ENCODE measurements at places on chromosomes 12 and 14.
A peak's percentile ranks its signal among the peaks of the same experiment; 100 is the strongest.

GRCh38 chr12:46546634-46547273 lies 174.2 kb upstream of the SLC38A2 start:
- DNase-seq: no peak

- DNase-seq: no peak
These were observed 128.4 kb downstream of the NTF3 start for GRCh38 chr12:5560265-5560664.

DNA sequence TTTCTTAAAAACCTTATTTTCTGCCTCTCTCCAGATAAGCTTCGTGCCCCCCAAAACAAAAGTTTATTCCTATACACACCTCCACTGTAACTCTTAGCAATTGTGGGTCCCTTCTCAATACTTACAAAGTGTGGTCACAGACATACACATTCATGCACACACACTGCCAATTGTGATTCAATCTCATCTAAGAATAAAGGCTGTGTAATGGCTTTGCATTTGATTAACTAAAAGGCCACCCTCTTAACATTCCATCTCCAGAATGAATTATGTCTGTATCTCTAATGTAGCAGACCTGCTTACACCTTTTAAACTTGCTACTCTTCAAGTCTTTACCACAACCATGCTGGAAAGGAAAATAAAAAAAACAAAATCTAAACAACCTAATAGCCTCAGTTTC lies 49.5 kb downstream of the MYF5 start:
- no peak for DNase-seq

DNA sequence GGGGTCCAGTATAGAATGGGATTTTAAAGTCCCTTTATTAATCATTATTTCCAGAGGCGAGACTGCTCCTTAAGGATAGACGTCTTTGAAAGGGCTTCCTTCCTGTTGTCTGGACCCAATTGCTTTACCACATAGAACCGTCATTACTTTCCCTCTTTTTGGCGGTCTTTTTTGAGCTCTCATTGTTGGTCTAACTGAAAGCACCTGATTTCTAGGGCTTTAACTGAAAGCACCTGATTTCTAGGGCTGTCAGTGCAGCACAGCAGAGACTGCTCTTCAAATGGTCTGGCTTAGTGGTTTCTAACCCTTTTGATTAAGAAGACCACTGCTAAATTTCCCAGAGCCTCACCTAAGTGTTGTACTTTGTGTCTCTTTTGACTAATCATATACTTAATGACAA lies 95.8 kb downstream of the PRKCH start:
- no peak for DNase-seq

DNA sequence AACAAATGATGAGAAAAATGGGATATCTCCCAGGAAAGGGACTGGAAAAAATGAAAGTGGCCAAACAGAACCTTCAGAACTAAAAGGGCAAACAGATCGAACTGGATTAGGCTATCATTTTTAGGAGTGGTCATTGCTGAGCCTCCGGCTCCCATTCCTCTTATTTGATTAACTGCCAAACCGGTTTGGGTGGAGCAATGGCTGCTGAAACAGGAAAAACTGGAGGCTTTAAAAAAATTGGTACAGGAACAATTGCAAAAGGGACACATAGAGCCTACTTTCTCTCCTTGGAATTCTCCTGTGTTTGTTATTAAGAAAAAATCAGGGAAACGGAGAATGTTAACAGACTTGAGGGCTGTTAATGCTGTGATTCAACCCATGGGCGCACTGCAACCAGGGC lies 49.7 kb downstream of the TNFAIP2 start:
- no peak for DNase-seq

DNA sequence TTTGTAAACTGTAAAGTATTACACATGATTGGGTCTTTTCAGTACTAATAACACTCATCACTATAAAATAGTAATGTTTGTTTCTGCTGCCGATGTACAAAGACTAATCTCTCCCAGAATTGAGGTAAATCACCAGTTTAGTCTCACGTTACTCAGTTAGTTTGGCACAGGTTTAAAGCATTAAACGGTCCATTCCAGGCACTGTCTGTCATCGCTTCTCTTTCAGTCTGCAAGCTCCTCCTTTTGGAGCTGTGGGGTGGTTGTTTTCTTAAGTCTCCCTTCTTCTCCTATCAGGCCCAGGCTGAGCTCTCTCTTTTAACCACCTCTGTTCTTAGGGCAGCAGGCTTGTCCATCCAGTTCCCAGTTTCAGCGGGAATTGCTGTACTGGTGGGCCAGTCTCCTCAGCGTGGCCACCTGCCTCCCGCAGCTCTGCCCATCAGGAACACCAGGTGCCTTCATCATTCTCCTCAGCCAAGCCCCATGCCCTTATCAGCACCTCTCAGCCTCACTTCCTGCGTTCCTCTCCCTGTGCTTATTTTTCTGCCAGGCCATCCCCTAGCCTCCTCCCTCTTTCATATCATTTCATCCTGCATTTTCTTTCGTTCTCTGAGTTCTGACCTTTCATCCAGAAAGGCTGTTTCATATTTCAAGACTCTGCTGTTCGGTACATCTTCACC lies 149.0 kb downstream of the TGFB3 start:
- no peak for DNase-seq

DNA sequence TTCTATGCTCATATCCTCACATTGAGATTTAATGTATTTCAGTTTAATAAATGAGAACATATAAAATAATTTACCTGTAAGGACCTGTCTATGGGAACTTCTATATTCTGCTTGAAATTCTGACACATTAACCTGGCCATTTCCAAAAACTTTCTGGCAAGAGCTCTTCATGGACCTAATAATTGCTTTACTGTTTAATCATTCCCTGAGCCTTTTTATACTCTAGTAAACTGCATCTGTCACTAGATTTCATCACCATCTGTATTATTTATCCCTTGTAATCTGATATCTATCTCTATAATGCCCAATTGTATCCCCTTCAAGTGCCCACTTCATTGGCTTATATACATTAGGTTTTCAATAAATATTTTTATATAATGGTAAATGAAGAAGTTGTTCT lies 327.7 kb downstream of the RAD51B start:
- no peak for DNase-seq

- no peak for DNase-seq
These were observed 8.5 kb upstream of the SERPINA5 start for GRCh38 chr14:94572637-94573303.

GRCh38 chr12:68139001-68139400 lies 20.5 kb downstream of the IFNG start:
- DNase-seq: no peak

DNA sequence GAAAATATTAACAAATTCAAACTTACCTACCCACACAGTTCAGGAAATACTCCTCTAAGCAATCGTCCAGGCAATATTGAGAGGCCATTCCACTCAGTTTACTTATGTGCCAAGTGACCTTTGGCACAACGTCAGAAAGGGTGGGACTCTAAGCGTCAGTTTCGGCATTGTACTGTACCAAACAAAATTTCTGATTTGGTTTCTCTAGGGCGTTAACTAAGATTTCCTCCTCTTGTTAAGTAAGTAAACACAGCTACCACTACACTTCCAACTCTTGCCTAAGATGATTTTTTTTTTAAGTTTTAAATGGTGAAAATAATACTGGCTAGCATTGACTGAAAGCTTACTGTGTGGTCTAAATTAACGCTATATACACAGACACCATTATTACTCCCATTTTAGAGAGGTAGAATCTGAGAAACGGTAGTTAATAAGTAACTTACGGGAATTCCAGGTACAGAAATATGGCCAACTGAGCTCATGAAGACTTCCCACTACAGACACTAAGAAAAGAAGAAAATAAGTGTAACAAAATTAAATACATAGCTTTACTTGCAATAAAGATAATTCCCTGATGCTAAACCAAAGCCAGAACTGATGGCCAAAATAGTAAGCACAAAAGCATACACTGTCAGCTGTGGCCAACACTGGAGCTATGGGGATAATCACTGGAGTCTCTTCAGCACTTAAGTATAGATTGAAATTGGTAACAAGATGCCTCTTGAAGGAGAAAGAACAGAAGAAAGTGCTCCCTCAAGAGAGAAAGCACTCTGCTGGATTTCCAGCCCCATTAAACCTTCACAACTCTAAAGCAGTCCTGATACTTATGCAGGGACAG lies 76.1 kb downstream of the EPS8 start:
- DNase-seq: no peak

- peak; percentile 6 for DNase-seq
These were observed 960 bp upstream of the LRFN5 start for GRCh38 chr14:41605550-41606281.

DNA sequence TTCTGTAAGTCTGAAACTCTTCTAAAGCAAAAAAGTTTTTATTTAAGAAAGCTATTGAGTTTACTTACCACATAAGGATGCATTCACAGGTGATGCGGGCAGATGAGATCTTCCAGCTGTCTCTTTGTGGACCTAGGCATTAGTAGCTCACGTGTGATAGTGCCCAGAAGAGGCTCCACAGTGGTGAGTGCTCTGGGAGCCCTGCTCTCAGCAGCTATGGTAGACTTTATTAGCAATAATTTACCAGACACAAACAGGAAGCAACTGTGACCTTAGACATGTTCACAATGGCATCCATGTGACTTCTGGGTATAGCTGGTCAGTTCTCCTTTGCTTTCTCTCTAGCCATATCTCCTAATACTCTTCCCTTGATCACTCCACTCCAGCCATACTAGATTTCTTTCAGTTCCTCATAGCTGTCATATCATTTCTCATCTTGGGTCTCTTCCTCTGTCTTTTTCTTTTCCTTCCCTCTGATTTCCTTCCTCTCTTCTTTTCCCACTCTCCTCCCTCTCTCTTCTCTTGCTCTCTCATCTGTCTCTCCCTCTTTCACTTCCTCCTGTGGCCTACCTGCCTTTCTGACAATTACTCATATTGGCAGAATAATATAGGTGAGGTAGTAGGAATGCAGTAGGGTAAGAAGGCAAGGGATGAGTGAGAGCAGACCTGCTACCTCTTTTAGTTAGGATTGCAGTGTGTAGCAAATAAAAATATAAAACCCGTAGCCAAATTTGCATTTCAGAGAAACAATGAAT lies 75.2 kb upstream of the SCAF11 start:
- no peak for DNase-seq
